ENCODE measurements at places on chromosomes 3 and 15.

DNA sequence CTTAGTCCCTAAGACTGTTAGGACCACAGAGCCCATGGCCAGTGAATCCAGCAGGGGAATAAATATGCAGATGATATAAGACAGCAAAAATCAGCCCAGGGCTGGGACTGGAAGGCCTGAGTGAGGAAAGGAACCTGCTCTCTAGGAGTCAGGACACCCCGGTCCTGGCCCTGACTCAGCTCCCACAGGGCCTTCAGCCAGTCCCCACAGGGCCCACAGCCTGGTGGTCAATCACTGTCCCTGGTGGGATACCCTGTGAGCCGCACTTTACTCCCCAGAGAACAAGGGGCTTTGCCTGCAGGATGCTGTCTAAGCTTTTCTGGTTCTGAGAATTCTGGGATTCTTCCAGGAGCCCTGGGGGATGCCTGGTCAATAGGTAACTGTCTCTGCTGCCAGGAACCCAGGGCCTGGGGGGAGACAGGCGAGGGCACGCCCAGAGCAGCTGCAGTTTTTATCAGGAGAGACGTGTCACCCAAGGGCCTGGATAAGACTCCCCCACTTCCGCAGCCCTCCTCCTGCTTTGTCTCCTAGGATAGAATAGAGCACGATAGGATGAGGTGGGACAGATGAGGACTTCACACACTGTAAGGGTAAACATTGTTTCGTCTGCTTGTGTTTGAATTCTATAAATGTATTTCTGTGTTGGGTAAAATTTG is 49.5 kb upstream of the MCF2L2 start:
- no peak for DNase-seq

DNA sequence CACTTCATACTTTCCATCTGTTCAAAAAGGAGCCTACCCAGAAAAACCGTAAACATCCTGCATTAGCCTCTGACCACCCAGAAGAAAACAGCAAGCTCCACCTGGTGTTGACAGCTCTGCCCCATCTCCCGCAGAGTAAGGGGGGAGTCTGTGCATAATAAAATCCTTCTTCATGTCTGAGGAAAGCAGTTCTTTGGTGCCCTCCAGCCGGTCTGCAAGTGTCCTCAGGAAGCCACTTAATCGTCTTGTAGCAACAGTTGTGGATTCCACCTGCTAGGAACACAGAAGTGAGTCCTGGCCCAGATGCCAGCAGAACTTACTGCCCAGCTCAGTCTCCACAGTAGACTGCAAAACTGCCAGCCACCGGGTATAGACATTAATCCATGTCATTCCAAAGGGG is 22.5 kb downstream of the RIOX2 start:
- DNase-seq: no peak

DNA sequence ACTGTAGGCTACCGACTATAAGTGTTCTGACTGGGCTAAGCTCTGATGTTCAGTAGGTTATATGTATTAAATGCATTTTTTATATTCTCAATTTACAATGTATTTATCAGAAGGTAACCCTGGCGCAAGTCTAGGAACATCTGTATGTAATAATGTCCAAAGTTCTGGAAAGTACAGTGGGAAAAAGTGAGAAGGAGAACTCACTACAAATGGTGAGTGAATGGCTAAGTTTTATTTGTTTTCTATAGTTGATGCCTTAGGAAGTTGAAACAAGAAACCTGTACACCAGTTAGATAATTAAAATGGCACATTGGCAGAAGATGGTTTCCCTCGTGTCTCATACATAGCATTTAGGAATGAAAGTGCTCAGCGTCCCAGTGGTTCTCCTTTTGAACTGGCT is 333.4 kb upstream of the THRB start:
- DNase-seq: no peak

- DNase-seq: no peak
These were observed 262.0 kb downstream of the CGGBP1 start for GRCh38 chr3:87796843-87797185.

GRCh38 chr3:139602003-139602402 is 62.5 kb upstream of the RBP1 start:
- no peak for DNase-seq

- no peak for DNase-seq
These were observed 453.1 kb downstream of the IL5RA start for GRCh38 chr3:2656806-2657777.

DNA sequence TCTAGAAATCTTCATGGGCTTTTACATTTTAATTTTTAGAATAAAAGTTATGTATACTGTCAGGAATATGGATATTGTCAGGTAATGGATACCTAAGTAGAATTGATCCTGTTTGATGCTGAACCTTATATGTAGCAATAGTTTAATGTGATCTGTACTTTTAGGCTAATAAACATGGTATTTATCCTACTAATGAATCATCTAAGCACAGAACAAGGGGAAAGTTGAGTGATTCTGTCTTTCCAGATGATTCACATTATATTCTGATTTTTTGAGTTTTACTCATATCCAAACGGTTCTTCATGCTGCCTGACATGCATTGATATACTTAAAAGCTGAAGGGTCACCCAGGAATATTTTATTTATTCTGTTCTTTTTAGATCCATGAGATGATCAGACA is 34.5 kb downstream of the FANCI start:
- no peak for DNase-seq

GRCh38 chr3:131079086-131079485 is 52.4 kb downstream of the NEK11 start:
- DNase-seq: no peak

- no peak for DNase-seq
These were observed 308.0 kb upstream of the THRB start for GRCh38 chr3:24802614-24803013.

DNA sequence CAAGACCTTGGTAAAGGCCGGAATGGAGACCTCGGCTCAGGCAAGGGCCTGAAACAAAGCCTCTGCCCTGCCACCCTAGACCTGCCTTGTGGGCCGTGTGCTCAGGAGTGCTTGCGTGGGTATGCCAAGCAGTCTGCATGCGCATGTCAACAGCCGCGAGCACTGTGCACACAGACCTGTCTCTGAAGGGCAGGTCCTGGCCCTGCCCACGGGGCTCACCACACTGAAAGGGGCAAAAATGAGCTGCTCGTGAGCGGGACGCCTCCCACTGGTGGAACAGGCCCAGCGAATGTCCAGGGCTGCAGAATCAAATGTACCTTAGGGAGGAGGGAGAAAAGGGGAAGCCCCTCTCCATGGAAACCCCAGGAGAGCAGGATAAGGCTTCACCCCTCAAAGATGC is 44.3 kb upstream of the FGD5 start:
- DNase-seq: no peak

DNA sequence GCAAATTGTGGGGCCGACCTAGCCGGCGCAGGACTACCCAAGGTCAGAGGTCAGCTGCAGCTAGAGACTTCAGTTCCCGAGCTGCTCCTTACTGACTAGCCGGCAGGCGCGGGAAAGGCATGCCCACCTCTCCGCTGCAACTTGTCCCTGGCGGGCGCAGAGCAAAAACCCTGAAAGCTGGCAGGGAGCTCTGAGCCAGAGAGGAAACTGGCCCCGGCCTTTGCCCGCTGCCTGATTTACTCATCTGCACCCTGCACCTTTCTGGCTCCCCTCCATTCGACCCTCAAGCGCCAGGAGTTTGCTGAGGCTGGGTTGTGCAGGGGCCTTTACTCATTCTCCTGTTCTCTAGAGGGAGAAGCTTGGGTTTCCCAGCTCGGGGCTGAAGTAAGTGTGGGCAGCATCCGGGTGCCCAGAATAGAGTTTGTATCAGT is 1.5 kb downstream of the ZIC4 start:
- DNase-seq: no peak

DNA sequence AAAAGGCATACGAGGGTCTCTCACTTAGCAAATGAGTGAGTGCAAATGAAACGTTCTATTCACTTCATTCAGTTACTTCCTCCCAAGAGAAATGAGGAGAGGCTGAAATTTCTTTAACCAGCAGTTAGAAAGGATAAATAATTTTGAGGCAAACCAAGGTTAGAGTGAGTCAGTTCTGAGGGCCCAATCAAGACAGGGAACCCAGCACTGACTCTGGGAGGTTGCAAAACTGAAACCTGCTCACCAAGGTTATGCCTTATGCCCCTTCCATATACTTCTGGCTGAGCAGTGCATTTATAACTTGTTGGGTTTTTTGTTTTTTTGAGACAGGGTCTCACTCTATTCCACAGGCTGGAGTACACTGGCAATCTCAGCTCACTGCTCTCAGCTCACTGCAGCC is 4.5 kb upstream of the RPSA start:
- DNase-seq: no peak

GRCh38 chr15:70480196-70480856 is 283.0 kb downstream of the UACA start:
- no peak for DNase-seq

DNA sequence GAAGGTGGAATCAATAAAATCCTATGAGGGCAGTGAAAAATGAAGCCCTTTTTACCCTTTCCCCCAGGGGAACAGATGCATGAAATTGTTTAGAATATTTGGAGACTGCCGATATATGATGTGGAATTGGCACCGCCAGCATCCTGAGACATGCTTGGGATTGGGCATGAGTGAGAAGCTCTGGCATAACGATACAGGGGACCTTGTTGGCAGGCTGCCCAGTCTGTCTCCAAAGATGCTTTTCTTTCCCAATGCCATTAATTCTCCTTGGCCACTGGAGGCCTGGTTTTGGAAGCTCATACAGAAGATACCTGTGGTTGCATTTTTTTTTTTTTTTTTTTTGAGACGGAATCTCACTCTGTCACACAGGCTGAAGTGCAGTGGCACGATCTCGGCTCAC is 800.6 kb upstream of the LMCD1 start:
- DNase-seq: no peak

GRCh38 chr15:62782071-62782841 is 260.3 kb upstream of the TPM1 start:
- DNase-seq: peak; percentile 7

DNA sequence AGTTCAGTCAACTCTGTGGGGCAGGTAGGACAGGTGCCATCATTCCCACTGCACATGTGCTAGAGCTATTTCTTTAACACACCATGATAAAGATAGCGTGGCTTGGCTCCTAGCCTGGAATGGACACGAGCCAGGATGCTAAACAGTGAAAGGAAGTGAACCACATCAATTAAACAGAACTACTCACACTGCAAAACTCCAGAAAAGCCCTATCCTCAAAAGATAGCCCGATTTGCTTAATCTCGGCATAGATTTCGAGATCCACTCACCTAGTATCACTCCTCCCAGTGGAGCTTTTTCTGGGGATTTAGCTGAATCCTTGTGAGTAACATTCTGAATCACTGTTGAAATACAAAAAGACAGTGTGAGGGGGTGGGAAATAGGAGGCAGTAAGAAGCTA is 118.0 kb downstream of the ABI3BP start:
- no peak for DNase-seq

- no peak for DNase-seq
These were observed 105.1 kb downstream of the SNRPN start for GRCh38 chr15:25059698-25060471.

DNA sequence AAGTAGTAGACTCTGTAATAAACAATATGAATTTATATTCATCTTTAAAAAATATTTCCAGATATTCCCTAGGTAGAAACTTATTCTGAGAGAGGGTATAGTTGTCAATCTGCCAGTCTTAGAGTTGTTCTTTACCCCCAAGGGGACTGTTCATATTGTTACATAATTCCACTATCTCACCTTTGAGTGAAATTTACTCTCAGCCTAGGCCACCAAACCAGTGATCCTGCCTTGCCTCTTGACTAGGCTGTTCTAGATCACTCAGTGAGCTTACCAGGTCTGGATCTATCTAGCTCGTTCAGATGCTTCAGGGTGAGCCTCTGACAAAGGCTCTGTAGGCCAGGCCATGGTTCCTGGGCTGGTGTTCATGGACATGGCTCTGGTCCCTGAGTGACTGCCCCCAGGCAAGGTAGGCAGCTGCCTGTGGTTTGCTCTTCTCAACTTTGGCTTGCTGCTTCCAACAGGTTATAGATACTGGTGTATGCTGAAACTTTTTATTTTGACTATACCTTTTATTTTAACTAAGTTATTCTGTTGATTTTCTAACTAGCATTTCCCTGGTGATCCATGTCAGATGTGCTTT is 27.6 kb downstream of the ZNF592 start:
- DNase-seq: no peak

DNA sequence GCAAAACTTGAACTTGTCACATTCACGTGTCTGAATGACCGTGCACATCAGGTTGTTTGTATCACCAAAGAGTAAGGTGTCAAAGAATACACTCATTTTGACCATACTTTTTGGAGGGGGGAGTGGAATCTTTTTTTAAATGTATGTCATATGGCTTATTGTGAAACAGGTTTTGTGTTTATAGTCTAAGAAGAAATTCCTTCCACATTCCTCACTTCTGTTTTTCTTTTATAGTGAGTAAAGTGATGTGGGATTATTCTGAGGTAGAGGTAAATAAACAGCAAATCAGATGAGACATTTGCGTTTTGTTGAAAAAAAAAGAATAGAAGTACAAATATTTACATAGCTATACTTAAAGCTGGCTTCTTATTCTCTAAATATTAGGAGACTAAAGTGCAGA is 33.0 kb downstream of the SRP14 start:
- DNase-seq: no peak

DNA sequence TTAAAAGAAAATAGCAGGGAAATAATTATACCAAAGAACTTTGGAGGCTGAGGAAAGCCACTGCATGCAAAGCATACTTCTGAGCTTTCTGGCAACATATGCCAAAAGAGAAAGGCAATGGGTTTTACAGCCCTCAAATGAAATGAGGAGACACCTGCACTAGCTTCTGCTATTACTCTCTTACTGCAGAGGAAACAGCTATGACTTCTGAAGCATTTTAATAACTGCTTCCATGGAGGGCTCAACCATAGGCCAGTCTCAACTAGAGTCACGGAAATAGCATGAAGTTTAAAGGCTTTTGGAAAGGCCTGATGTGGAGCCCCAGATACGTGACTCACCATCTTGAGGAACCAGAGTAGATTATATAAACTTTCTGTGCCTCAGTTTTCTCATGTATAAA is 114.8 kb downstream of the OXNAD1 start:
- no peak for DNase-seq

GRCh38 chr3:73674280-73674679 is 49.5 kb upstream of the PDZRN3 start:
- DNase-seq: no peak

DNA sequence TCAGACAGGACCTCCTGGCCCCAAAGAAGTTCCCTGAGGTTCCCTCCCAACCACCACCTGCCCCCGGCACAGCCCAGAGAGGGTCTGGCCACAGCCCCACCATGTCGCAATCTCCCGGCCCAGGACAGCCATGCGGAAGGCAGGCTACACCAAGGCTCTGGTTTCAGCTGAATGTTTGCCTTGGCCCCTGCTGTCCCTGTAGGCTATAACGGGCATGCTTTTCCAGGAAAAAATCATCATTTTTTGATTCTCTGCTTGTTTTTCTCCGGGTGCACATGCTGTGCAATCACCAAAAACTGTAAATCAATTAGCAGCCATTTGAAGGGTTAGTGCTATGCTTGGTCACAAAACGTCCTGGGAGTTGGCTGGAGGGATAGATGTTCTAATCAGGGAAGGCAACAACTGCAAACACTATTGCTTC is 142.7 kb upstream of the IGF1R start:
- no peak for DNase-seq

GRCh38 chr15:86865920-86866319 is 786.2 kb downstream of the AGBL1 start:
- DNase-seq: no peak
